Activated T-cell treated with anti-CD3 and anti-CD28 coated beads, Interleukin-2, amount 50 U/mL, for 1 hour (primary cell): ENCODE measurements at places on chromosomes 13 and 19.

DNA sequence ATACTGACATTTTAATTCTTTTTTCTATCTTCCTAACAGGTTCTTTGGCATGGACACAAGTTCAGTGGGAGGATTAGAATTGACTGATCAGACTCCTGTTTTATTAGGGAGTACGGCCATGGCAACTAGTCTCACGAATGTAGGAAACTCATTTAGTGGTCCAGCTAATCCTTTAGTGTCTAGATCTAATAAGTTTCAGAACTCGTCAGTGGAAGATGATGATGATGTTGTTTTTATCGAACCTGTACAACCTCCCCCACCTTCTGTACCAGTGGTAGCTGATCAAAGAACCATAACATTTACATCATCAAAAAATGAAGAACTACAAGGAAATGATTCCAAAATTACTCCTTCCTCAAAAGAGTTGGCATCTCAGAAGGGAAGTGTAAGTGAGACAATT lies 34.5 kb downstream of the ZMYM2 start:
- no peak for DNase-seq

- peak; percentile 39 for DNase-seq
Observed at GRCh38 chr13:26707122-26708006, 53.2 kb downstream of the GPR12 start.

DNA sequence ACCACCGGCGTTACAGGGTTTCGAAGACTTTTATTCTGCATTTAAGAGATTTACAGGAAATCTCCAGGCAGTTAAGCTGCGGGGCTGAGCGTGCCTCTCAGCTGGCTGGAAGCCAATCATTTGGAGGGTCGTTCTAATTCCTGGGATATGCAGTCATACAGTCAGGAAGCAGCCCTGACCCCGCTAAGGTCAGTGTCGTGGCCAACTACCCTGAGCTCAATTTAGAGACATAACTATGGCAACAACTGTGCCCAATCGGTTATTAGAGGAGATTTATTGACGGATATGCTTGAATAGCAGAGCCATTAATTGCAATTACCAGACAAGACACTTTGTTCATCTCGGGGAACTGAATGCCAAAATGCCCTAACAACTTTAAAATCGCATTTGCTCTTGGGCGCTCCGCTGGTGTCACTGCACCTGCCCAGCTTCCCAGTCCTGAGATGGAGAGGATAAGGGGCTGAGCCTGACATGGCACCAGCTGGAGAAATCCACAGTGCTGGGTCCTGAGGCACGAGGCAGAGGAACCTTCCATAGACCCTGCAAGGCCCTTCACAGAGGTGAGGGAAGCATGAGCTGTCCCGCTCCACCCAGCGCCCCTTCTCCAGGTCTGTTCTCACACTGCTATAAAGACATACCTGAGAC lies 15.1 kb upstream of the ZNF507 start:
- DNase-seq, result no peak

- DNase-seq, result no peak
Observed at GRCh38 chr19:4697304-4697703, 26.3 kb downstream of the DPP9 start.

DNA sequence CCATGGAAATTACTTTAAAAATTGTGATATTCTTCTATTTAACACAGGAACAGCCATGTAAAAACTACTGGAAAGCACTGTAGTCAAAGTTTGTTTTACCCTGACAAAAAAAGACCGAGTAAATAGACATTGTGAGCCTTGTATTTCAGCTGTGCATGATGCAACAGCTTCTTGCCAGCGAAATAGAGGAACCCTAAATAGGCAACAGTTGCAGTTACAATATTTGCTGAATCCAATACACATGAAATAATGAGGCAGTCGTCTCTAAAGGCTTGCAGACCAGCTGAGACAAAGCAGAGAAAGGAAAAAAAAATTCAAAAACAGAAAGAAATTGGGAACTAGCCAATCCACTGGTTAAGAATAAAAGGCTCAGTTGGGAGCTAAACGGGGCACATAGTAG lies 1001.1 kb downstream of the OLFM4 start:
- no peak for DNase-seq

- DNase-seq, result no peak
Observed at GRCh38 chr19:12799742-12800465, 1.7 kb downstream of the PRDX2 start.

DNA sequence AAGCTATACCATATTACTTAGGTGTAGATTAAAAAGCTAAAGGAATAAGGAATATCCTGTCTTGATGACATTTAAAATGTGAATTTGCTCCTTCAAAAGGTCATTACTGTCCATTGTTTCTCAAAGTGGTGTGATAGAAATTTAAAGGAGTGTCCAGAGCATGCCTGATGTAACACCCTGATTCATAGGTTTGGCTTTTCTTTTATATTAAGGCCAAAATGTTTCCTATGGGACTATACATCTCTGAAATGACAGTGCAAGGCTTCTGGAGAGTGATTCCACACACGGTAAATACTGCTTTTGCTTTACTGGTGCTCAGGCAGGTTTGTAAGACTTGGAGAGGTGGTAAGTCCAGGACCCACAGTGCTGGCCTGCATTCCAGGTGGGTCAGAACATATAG lies 289.9 kb downstream of the RFC3 start:
- DNase-seq, result no peak

DNA sequence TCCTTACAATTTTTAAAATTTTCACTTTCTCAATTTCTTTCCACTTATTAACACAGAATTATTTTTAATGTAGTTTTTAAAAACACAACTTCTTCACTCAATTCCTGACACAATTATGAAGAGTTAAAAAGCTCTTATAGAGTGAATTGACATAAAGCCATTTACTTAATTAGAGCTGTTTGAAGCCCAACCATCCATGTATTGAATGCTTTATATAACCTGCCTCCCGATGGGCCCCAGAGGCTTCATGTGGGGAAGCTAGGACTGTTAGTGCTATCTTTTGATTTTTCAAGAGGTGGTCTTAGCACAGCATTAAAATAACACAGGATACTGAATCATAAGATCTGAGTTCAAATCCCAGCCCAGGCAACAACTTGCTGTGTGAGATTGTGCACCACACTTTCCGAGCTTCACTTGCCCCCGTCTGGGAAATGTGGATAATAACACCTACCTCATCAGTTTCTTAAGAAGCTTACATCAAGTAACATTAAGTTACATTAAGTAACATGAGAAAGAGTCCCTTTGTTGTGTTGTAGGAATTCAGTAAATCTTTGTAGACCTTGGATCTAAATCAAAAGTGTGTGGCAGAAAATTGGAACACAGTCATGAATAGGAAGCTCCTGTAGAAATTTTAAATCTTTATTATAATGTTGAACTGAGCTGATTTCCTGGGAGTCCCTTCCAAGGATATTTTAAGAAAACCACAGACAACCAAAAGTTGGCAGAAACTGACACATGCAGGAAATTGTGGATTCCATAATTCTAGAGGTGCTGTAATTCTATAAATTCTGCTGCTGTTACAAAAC lies 5.5 kb upstream of the ENOX1 start:
- no peak for DNase-seq

DNA sequence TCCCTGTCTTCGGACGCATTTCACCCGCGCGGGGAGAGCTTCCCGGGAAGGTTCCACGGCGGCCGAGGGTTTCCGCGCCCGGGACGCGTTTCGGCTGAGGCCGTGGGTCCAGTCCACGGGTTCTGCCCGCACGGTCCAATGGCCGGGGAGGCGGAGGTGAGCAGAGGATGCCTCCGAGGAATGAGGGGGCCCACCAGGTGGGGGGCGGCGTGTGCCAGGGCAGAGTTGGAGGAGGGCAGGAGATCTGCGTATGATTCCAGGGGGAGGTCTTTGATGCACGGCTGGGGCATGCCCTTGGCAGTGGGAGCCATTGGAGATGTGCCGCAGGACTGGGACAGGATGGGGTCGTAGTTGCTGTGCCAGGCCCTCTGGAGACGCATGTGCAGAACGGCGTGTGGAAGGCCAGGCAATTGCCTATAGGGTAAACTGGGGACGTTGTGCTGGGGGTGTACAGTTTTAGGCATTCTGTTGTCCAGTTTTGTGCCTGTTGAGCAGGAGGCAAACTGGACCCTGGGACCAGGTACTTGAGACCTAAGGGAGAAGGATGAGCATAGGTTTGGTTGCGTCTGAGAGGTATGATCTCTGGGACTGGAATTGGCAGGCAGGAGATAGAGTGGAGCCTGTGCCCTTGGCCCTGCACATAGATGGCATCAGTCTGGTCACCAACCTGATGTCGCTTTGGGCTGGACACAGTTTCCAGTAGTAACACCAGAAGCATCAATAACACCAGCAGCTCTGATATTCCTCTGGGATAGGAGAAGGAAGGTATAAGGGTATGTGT lies 751 bp downstream of the ZNF584 start:
- peak; percentile 18 for DNase-seq

GRCh38 chr13:114049026-114049425 lies 75.2 kb upstream of the C13orf46 start:
- peak; percentile 61 for DNase-seq

DNA sequence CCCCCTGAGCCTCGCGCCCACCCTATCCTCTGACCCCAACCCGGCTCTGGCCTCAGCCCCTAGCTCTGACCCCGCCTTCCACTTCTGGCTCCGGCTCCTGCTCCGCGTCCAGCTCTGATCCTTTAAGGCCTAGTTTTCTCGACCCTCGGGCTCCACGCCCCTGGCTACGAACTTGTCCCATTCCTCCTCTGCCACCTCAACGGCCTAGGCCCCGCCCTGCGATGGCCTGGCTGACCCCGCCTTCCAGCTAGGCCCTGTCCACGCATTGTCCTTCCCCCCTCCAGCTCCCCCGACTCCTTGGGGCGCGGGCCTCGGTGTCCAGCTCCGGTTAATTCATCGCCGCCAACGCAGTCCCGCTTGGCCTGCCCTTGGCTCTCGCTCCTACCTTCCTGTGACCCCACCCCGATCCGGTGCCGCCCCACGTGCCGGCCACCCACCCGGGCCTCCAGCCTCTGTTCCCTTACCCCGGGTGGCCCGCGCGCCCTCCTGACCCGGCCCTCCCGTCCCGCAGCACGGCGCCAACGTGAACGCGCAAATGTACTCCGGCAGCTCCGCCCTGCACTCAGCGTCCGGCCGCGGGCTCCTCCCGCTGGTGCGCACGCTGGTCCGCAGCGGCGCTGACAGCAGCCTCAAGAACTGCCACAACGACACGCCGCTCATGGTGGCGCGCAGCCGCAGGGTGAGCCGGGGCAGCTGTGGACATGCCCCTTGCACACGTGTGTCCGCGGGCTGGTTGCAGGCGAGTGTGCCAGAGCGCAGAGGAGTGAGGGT lies 9.4 kb downstream of the BCL3 start:
- DNase-seq, result no peak

- no peak for DNase-seq
Observed at GRCh38 chr19:10724573-10725071, 6.7 kb downstream of the DNM2 start.

- DNase-seq, result no peak
Observed at GRCh38 chr19:2983351-2984214, 6.2 kb downstream of the TLE6 start.

GRCh38 chr19:32916969-32917615 lies 47.5 kb upstream of the SLC7A9 start:
- DNase-seq, result no peak

GRCh38 chr19:16825312-16826052 lies 3.7 kb upstream of the SIN3B start:
- DNase-seq, result no peak

- DNase-seq, result no peak
Observed at GRCh38 chr13:92074658-92075057, 676.2 kb downstream of the GPC5 start.

- DNase-seq, result peak; percentile 57
Observed at GRCh38 chr13:114140906-114141250, 8.5 kb upstream of the RASA3 start.

GRCh38 chr13:66506979-66507378 lies 723.2 kb downstream of the PCDH9 start:
- DNase-seq, result no peak

GRCh38 chr19:50836543-50837195 lies 3.3 kb upstream of the KLK15 start:
- no peak for DNase-seq

- DNase-seq, result no peak
Observed at GRCh38 chr19:43505941-43506340, 1.4 kb upstream of the PHLDB3 start.

DNA sequence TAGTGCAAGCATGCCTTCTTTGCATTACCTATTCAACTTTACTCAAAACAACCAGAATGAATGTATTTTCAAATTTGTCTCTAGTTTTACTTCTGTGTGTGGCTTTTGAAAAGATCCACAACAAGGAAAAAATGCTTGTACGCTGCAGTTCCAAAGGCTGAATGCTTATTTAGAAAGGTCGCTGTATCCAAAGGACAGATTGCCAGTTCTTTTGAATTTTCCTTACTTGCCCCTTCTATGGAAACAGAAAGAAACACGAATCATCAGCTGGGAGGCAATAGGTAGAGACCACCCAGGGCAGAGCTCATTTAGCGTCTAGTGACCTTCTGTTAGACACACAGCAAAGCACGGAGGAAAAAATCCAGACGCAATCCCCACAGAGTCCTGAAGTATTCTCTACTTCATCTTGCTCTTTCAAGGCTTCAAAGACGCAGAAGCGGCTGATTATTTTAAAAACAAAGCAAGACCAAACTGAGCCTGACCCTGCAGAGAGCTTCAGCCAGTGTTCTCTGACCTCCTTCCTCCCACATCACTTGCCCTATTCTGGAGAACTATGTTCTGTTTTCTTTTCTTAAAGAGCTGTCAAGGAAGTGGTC lies 674.6 kb upstream of the SGCG start:
- no peak for DNase-seq

DNA sequence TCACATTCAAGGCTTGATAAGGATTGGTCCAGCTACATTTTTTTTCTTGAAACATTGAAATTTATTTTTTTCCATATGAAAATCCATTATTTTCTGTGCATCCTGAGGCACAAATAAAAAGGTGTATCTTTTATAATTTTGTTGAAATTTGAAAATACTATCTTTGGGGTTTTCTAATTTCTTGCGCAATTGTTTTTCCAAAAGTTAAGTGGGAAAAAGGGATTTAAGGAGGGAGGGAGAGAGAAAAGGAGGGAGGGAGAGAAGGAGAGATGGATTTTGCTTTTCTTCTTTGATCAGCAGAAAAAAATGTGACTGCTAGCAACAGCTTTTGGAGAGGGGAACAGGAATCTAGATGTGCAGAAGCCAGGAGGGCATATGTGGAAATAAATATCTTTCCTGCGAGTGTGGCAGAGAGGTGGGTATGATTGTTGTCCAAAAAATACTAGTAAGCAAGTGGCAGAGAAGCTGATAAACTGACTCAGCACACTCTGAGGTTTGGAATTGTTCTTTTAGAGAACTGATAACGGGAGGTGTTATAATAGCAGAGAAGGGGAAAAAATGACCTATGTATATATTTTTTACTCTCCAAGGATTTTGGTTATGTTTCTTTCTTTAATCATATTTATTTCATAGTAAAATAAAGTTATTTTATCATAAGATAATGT lies 61.2 kb upstream of the EDNRB start:
- DNase-seq, result no peak

DNA sequence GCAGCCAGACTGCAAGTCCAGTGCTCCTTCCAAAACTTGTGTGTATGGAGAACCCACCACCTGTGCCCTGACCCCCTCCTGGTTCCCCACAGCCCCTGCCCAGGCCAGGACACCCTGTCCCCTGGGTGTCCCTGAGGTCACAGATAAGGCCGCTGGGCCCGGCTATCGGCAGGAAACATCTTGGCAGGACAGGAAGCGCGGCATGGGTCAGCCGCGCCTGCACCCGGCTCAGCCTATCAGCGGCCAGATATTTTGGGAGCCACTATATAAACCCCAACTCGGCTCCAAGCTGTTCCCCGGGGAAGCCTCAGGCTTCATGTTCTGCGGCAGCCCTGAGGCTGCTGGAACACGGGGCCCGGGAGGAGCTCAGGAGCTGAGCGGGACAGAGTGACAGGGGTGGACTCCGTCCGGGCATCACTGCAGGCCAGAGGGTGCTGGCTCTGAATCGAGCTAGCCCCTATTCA lies 60.8 kb downstream of the AP1M1 start:
- DNase-seq, result no peak

GRCh38 chr19:16946951-16947940 lies 58.4 kb downstream of the F2RL3 start:
- peak; percentile 5 for DNase-seq
